ENCODE measurements at places on chromosomes 12 and 14. TPM values are rescaled to one million over a fixed set of nuclear protein-coding genes. Genes with fewer than 3 reads are reported as not detected.

ACOT6 gene
- not detected for total RNA-seq

CCDC63 gene
- not detected for total RNA-seq

LRRC9 gene
- not detected for total RNA-seq

ARG2 gene
- 0.40 TPM for total RNA-seq

RERGL gene
- not detected for total RNA-seq

All from activated B cell treated with CpG ODN at 0.5 μM for 24 hours (primary cell).